ENCODE measurements at places on chromosomes 11 and 22.

GRCh38 chr11:18650859-18651557 is 16.9 kb upstream of the SPTY2D1 start:
- DNase-seq: peak; percentile 72

- no peak for DNase-seq
Measured at GRCh38 chr11:117781627-117782026, 15.4 kb downstream of the DSCAML1 start.

DNA sequence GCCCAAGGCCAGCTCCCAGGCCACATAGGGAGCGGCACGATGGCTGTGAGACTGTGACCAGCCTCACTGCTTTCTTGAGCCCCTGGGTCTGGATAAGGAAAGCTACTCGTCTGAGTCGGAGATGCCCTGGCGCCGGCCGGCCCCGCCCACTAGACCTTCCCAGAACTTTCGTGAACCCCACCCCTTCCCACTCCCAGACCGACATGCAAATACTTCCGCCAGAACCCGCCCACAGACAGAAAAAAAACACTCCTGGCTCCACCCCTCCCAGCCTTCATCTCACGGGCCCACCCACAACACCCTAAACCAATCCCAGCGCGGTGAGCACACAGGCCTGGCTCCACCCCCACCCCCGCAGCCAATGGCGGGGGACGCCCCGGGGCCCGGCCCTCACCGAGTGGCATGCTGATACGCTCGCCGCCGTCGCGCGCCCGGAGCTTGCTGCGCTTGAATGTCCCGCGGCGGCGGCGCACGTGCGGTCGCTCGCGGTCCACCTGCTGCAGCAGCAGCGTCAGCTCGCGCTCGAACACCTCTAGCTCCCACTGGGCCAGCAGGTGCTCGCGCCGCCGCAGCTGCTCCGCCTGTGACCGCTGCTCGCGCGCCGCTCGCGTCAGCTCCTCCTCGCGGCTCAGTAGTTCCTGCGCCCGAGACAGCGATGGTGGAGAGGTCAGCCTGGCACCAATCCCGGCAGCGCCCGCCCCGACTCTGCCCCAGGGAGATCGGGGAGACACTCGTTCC is 7.0 kb downstream of the MAP3K11 start:
- DNase-seq: no peak

- no peak for DNase-seq
Measured at GRCh38 chr11:12797996-12798395, 123.8 kb downstream of the TEAD1 start.

GRCh38 chr11:34105957-34106504 is 602 bp downstream of the NAT10 start:
- DNase-seq: no peak

GRCh38 chr22:24525416-24526037 is 29.4 kb downstream of the GUCD1 start:
- DNase-seq: peak; percentile 76

- no peak for DNase-seq
Measured at GRCh38 chr11:75149766-75150465, 991 bp upstream of the SLCO2B1 start.

DNA sequence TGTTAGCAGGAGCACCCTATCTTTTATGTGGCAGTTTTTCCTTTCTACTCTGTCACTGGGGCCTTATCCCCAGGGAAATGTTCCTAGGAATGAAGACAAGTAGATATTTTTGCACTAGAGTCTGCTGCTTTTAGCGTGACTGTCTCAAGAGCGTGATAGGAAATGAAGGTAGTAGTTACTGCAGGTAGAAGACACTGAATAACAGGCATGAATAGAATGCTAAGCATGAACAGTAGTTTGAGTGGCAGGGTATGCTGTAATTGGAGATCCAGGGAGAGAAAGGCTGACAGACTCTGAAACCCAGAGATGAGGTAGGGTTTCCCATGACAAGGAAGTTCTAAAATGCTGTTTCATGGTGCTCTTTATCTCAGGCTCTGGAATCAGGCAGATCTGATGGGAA is 475.1 kb downstream of the NELL1 start:
- DNase-seq: no peak

DNA sequence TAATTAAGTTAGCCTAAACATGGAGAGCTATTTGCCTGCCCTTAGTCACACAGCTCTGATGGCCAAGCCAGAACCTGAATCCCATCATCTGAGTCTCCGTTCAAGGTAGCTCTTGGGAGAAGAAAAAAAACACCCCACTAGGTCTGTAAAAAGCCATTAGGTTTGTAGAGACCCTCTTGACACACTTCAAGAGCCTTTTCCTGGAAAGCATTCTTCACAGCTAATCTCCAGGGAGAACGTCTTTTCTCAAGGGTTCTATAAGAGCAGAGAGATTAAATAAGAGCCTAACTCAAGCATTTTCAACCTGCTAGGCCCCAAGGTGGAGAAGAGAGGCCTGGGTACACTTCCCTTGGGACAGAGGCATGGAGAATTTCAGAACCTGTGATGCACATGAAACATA is 61.6 kb upstream of the NAV2 start:
- no peak for DNase-seq

DNA sequence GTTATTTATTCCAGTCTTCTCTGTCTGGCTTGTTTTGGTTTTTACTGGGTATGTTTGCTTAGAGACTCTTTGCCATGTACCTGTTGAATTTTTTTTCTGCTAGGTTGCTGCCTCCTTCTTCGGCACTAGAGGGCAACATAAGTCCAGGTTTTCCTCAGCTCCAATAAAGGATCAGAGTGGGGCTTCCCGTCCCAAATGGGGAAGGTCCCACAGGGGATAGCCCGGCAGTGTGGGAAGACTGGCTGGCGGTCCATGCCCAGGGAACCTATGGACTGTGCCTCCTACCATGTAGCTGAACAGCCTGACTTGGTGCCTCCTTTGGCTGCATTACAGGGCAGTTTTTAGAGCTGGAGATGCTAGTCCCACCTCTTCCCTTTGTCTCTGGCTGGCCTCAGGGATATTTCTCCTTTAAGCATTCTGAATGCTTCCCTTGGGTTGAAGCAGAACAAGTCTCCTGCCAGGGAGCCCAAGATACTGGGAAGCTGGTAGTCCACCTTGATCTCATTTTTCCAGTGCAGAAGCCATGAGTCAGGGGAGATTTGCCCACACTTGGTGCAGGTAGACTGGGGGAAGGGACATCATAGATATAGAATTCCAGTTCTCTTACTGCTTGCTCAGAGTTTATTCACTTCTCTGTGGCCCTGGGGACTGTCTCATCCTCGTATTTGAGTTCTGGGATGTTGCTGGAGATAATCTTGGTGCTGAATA is 60.2 kb downstream of the BRD1 start:
- DNase-seq: peak; percentile 25

DNA sequence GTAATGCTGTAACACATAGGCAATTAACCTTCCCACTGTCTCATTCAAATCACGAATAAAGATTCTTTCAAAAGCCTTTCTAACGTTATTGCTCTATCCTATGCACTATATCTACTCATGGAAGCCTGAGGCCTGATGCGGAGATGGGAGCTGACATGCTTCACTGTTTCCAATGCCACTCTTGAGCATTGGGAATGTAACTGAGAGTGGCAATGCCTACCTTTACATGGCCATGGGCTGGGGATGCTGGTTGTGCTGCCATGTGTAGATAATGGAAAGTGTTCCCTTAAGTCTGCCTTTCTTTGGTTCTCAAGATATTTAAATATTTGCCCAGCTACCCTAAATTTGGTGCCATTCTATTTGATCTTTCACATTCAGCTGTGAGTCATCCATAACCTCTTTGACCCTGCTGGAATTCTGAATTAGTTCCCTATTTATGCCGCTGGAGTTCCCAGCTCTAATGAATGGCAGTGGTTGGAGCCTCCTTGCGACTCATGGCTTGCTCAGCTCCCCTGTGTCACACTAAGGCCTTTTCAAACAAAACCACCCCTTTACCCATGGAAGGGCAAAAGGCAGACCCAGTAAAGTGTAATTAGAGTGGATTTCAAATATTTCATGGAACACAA is 21.4 kb upstream of the DKK3 start:
- DNase-seq: no peak

DNA sequence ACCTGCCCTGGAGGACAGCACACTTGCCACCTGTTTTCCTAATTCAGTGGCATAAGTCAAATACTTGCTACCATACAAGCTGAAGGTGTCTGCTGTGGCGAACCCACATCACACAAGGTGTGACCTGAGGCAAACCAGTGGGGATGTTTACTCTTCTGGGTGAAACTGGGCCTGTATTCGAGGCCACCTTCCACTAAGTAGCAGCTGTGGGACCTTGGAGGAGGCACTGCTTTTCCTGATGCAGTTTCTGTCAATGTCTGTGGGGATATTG is 927.4 kb downstream of the BRD1 start:
- no peak for DNase-seq

- DNase-seq: no peak
Measured at GRCh38 chr22:37157516-37158285, 8.0 kb upstream of the IL2RB start.

DNA sequence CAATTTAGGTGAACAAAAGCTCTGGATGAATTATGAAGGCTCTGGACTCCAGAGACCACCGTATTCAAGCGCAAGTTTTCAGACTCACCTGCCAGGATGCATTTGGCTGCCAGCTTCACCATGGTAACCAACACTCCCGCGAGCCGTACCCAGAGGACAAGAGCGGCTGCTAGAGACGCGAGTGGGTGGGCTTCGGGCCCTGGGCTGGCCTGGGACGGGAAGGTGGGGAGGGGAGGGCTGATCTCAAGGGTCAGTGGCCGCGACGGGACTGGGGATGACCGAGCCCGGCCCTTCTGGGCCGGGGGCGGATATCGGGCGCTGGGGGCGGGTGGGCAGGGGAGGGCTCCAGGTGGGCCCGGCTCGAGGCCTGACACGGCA is 344 bp downstream of the IFT27 start:
- DNase-seq: no peak

All from GM12864 (cell line).